Spleen (tissue), 13 donors: ENCODE measurements at places on chromosomes 1 and 21. TPM values are rescaled to one million over a fixed set of nuclear protein-coding genes. Genes with fewer than 3 reads are reported as not detected.

The KCNH1 gene
- not detected for total RNA-seq

The SPRR1B gene
- total RNA-seq, result not detected

The FYB2 gene
- not detected for total RNA-seq

The CLEC20A gene
- total RNA-seq, result 1.1 TPM

The SLAMF8 gene
- total RNA-seq, result 25.2 TPM
